ENCODE measurements at places on chromosomes 7 and 10. TPM values are rescaled to one million over a fixed set of nuclear protein-coding genes. Genes with fewer than 3 reads are reported as not detected.

- no peak for DNase-seq
Observed at GRCh38 chr10:120552262-120552661, 95.2 kb downstream of the PLPP4 start.

GRCh38 chr7:117858712-117859111, 14.5 kb downstream of the CTTNBP2 start:
- no peak for DNase-seq

GRCh38 chr10:47024399-47025252, 113.4 kb downstream of the PTPN20 start:
- DNase-seq = peak; percentile 59

Gene IKZF5
- 2.3 TPM for total RNA-seq

Gene AGAP6
- total RNA-seq = 1.2 TPM

Measured in dermis microvascular lymphatic vessel endothelial cell (primary cell).